WERI-Rb-1 (cell line): ENCODE measurements at places on chromosomes 2 and 18.
A peak's percentile ranks its signal among the peaks of the same experiment; 100 is the strongest.

DNA sequence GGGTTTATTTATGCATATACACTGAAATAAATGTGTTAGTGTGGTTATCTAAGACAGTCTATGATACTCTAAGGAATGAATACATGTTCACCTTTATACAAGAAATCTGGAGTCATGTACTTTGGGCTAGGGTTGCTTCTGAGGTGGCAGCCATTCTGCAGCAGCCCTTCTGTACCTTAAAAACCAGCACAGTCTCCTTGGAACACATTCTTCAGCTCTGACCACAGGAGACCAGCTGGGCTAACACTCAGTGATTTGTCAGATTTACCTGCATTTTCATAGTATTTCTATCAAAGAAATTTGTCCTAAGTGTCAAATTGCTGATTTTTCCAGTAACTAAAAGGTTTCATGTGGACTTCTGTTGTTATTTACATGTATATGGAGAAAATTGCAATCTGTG, 167.7 kb downstream of the CAMKMT start:
- no peak for DNase-seq

DNA sequence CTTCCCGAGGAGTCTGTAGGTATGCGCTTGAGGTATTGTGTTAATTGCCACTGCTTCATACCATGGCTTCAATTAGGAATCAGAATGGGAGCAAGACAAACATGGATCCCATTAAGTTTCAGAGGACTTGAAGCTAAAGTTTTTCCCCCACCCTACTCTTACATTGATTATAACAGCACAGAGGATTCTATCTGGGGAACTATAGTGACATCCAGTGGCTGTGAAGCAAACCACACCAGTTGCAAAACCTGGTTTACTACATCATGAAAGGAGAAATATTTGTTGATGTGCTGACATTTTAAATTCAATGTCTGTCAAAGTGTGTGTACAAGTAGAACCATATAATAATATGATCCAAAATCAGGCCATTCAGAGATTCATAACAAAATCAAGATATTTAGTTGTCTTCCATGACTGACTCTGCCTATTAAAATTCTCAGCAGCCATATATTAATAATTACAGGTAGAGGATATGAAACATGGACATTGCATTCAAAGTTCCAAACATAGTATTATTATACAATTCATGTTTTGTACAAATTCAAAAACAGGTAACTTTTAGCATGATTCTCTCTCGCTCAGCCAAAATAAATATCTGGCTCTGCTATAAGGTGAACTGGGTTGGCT, 82.9 kb downstream of the GRB14 start:
- peak; percentile 13 for DNase-seq

DNA sequence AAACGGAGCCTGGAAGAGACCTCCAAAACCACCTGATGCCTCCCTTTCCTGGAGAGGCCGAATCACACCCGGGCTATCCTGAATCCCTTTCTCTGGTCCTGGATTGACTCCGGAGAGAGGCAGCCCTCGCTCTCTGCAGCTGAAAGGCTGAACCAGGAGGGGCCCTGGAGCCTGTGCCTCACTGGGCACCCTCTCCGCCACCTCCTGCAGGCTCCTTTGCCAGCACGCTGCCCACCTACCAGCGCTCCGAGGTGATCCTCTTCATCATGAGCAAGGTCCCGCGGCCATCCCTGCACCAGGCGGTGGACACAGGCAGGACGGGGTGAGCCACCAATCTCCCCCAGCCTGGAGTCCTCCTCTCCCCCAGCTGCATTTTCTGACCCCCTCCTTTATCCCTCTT, 35.7 kb downstream of the POMC start:
- no peak for DNase-seq

DNA sequence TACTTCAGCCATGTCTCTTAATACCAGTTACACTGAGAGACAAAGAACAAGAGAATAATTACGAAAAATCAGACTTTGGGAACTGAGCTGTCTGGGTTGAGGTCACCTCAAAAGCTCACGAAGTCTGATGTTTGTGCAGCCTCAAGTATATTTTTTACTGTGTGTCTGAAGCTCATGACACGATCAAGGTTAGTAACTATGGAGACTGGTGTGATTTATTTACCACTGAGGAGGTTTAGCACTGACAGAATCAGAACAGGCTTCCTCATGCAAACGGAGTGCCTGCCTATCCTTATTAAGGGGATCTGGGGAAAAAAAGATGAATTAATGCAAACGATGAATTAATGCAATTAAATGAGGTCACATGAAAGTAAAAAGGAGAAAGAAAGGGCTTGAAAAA, 61.1 kb upstream of the RAPH1 start:
- no peak for DNase-seq

DNA sequence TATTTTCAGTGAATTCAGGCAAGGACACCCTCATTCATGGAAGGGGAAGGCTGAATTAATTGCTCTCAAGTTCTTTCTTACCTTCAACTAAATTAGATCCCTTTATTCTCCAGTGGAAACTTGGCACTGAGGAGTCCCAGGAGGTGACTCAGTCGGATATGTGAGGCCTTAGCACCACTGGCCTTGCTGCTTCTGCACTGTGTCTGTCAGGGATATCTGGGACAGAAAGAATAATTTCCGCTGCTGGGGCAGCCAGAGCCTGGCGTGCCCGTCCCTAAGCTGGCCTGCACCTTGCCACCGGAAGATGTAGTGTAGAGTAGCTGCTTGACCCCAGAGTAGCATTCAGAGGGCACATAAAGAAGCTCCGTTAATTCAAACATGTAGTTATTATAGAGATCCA, 53.4 kb downstream of the LIMS1 start:
- no peak for DNase-seq

- DNase-seq, result no peak
These were observed 64.9 kb upstream of the WIPF1 start for GRCh38 chr2:174662459-174662858.
